ENCODE measurements at places on chromosomes 16 and 17. TPM values are rescaled to one million over a fixed set of nuclear protein-coding genes. Genes with fewer than 3 reads are reported as not detected.

The KRTAP9-8 gene
- not detected for polyA plus RNA-seq

The CD300A gene
- not detected for polyA plus RNA-seq

The CCL8 gene
- polyA plus RNA-seq: not detected

The TBC1D3G gene
- polyA plus RNA-seq: 0.18 TPM

The ZNF23 gene
- polyA plus RNA-seq: 20.5 TPM

The SLFN14 gene
- not detected for polyA plus RNA-seq

The KRTAP4-6 gene
- not detected for polyA plus RNA-seq

The TNFSF13 gene
- not detected for polyA plus RNA-seq

The KCNH4 gene
- not detected for polyA plus RNA-seq

The CCDC144A gene
- polyA plus RNA-seq: 2.4 TPM

The TEKT3 gene
- polyA plus RNA-seq: 0.92 TPM

The EVI2A gene
- polyA plus RNA-seq: 4.7 TPM

The CACNA1G gene
- polyA plus RNA-seq: 54.6 TPM

The THRA gene
- polyA plus RNA-seq: 9.1 TPM

The CORO7 gene
- 0.38 TPM for polyA plus RNA-seq

The FUS gene
- polyA plus RNA-seq: 41.0 TPM

The SLC38A8 gene
- polyA plus RNA-seq: not detected

The TBC1D3H gene
- 0.18 TPM for polyA plus RNA-seq

The VKORC1 gene
- polyA plus RNA-seq: 47.0 TPM

The GNG13 gene
- 2,470 TPM for polyA plus RNA-seq

The FHOD1 gene
- polyA plus RNA-seq: 3.7 TPM

The PDP2 gene
- polyA plus RNA-seq: 21.6 TPM

The IRX3 gene
- polyA plus RNA-seq: 1.6 TPM

The NPTX1 gene
- polyA plus RNA-seq: 235 TPM

The C17orf113 gene
- 2.4 TPM for polyA plus RNA-seq

The ENPP7 gene
- polyA plus RNA-seq: not detected

The KRT33A gene
- not detected for polyA plus RNA-seq

The KIF2B gene
- not detected for polyA plus RNA-seq

The RAP1GAP2 gene
- polyA plus RNA-seq: 1.2 TPM

The MRPL10 gene
- 21.8 TPM for polyA plus RNA-seq

The SLC6A4 gene
- polyA plus RNA-seq: not detected

The FAM20A gene
- 0.34 TPM for polyA plus RNA-seq

The GP2 gene
- not detected for polyA plus RNA-seq

The PYDC1 gene
- 0.94 TPM for polyA plus RNA-seq

The TMEM132E gene
- not detected for polyA plus RNA-seq

The TTYH2 gene
- polyA plus RNA-seq: not detected

The SEPTIN12 gene
- polyA plus RNA-seq: not detected

The ZNF624 gene
- 2.9 TPM for polyA plus RNA-seq

The KRTAP2-3 gene
- not detected for polyA plus RNA-seq

The MYH1 gene
- polyA plus RNA-seq: not detected

The KIAA0513 gene
- polyA plus RNA-seq: 5.5 TPM
